ENCODE measurements at places on chromosomes 5 and 9.
A peak's percentile ranks its signal among the peaks of the same experiment; 100 is the strongest.

- no peak for DNase-seq
These were observed 36.1 kb upstream of the PPARGC1B start for GRCh38 chr5:149694007-149694406.

- no peak for DNase-seq
These were observed 102.4 kb downstream of the OSTF1 start for GRCh38 chr9:75190762-75191161.

DNA sequence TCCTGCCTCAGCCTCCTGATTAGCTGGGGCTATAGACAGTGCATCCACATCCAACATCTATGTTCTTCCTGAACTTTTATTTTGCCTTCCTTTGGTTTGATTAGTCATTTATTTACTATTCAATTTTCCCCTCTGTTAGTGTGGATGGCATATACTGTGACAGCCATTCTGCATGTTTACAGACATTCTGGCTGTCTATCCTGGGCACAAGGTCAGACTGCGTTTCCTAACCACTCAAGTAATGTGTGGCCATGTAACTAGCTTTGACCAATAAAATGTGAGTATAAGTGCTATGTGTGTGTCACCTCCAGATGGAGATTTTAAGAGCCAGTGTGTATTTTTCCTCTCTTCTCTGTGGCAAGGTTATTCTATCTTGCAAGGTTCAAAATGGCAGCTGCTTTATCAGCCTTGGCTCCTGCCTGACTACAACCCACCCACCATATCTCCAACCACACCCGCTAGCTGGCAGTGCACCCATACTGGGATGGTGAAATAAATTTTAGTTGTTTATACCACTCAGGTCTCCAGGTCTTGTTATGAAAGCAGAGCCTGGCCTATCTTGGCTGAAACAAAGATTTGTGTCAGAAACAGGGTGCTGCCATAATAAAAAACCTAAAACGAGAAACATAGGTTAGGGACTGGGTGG is 32.2 kb downstream of the PDE6A start:
- DNase-seq: no peak

GRCh38 chr5:27217155-27217956 is 179.0 kb upstream of the CDH9 start:
- DNase-seq: no peak

GRCh38 chr5:16544607-16545374 is 72.0 kb downstream of the RETREG1 start:
- no peak for DNase-seq

GRCh38 chr9:108297073-108297472 is 558.7 kb downstream of the ACTL7B start:
- no peak for DNase-seq

DNA sequence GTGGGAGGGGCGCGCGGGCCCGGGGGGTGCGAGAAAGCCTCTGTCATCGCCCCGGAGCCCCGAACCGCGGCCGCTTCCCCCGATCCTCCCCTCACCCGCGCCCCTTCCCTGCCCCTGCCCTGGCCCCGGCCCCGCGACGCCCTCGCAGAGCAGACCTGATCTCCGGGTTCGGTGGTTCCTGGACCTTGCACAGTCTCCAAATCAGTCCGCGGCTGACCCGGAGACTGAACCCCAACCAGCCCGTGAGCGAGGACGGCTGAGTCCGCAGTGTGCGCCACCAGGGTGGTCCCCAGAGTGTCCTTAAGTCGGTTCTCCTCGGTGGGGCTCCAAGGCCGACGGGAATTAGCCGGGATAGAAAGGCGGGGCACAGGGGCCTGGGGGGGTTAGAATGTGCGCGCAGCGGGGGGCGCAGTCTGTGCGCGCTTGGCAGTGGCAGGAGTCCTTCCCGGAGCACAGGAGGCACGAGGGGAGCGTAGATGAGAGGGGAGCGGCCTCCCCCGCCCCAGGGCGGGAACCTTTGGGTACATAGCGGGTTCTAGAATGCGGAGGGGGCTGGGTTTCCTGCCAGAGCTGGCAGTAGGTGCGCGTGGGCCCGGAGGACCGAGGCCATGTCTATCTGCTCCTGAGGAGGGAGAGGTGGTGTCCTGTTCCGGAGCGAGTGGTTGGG is 779 bp downstream of the PKN3 start:
- DNase-seq: peak; percentile 48

DNA sequence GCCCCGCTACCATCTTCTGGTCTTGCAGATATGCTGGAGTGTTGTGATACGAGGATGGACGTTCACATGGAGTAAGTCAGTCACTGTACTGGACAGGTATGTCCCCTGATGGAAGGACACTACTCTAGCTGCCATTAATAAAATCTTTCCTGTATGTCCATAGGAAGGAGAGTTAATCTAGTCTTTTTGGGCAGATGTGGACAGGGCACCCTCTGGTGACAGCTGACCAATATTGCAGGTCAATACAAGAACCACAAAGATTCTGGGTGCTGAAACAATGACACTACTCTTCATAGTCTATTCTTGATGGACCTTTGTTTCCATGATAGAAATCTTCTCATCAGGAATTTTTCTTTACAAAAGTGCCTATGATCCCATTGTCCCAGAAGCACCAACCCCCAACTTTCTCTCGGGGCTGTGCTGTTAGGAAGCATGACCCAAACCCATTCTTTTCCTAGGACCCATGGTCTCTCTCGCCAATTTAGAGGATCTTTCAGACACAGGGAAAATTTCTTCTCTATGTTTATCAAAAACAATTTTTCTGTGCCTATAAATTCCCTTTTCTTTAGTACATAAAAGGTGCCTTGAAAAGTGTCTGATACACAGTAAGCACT is 376.9 kb downstream of the DTWD2 start:
- DNase-seq: no peak

DNA sequence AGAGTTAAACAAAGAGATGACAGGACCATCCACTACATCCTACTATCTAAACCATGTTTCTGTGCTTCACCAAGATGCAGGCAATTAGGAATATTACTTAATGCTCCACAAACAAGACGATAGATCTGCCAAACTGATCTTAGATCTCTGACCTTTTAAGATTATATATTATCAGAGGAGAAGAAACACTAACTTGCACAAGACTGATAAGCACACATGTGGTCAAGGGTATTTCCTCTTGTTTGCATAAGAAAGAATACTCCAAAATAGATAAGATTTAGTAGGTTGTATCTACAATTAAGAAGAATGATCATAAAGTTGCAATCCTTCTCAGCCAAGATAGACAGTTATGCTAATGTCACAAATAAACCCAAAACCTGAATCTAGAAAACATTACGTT is 601.0 kb upstream of the ACO1 start:
- DNase-seq: no peak

GRCh38 chr5:178529080-178529479 is 61.1 kb downstream of the COL23A1 start:
- no peak for DNase-seq

GRCh38 chr5:65776441-65777141 is 54.6 kb downstream of the NLN start:
- no peak for DNase-seq

DNA sequence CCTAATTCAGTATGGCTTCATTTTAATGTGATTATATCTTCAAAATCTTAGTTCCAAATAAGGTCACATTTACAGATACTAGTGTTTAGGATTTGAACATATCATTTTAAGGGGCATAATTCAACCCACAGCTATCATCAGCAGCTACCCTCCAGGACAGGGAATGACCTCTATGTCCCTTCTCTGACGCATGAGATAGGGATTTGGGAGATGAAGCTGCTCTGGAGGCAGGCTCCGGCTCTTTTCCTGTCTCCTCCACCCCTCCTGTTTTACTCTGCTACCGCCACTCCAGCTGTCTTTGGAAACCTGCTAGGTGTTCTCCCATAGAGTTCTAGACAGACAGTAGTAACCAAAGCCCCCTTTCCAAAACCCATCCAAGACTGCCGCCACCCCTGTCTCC is 119.2 kb downstream of the CARTPT start:
- DNase-seq: no peak

GRCh38 chr5:143642791-143643190 is 169.2 kb upstream of the HMHB1 start:
- no peak for DNase-seq

DNA sequence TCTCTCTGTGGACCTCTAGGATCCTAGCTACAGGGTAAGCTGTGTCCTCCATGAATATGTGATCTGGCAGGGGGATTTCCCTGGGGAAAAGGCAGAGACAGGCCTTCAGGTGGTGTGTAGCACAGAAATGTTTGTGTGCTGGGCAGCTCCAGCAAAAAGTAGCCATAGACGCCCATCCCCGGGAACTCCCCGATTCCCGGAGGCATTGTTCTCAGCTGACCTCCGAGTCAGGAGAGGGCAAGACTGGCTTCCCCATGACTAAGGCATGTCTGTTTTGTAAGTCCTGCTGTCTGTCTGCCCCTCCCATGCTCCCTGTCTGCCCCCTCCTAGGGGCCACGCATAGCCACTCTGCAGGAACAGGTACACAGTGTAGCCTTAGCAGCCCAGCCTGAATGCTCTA is 834.5 kb downstream of the PTPRD start:
- DNase-seq: no peak

DNA sequence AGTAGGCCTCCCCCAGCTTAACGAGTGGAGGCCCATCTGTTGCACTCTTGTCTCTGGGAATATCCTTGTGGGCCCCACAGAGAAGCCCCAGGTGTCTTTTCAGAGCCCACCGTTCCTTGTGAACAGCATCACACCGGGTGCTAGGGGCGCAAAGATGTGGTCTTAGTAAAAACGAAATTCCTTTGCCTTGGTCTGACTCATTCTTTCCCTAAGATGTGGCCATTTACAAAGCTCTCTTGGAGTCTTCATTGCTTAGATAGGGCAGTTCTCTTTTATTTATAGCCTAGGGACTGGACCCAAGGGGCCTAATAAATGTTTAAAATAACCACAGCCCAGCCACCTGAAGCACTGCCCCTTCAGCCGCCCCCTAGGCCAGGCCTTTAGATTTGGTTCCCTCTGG is 52.8 kb upstream of the RPL26L1 start:
- no peak for DNase-seq

GRCh38 chr9:123642291-123643278 is 286.6 kb downstream of the CRB2 start:
- no peak for DNase-seq

DNA sequence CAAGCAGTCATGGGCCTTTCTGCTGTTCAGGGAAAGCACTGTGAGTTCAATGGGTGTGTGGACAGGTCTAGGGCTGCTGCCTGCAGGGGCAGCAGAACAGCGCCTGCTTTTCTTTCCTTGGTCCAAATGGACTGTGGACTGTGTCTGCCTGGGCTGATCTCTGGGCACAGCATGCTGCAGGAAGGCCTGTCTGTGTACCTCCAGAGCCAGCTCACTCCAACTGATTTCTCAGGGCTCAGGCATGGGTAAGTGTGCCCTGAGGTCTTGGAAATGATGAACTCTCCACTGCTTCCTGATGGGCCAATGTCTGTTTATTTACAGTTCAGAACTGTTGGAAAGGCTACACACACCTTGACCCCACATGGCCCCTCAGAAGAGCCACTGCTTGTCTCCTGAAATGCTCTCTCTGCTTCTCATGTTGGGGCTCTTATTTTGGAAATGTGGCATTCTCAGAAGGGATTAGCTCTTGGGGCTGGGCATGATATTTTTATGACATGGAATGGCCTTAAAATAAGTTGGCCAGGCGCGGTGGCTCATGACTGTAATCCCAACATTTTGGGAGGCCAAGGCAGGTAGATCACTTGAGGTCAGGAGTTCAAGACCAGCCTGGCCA is 27.0 kb downstream of the SLC22A4 start:
- no peak for DNase-seq

GRCh38 chr9:37053684-37054362 is 19.8 kb upstream of the PAX5 start:
- DNase-seq: no peak

DNA sequence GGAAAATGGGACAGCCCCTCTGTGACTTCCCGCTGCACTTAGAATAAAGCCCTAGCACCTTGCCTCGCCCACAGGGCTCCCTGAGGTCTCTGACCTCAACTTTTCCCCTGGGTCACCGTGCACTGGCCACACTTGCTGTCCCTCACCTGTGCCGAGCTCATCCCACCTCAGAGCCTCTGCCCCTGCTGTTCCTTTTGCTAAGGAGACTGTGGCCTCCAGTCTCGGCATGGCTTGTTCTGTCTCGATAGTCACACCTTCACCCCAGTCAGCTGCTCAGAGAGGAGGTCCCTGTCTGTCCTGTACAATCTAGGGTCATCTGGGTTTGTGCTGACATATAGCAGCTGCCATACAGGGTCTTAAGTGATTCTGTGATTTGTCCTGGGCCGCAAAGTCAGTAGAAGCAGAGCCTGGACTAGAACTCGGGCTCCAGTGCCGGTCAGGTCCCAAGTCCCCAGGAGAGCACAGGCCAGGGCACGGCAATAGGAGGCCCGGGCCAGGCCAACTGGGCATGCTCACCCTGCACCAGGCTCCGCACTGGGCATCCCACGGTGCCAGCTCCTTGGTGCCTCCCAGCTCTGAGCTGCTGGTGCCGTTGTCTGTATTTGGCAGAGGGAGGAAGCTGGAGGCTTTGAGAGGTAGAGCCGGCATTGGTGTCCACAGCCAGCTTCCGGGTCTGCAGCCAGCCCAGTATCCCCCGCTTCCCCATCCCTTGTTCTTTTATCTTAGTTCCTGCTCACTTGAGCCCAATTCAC is 35.2 kb downstream of the NCS1 start:
- DNase-seq: no peak

- peak; percentile 69 for DNase-seq
These were observed 598 bp downstream of the RGP1 start for GRCh38 chr9:35749515-35750255.

DNA sequence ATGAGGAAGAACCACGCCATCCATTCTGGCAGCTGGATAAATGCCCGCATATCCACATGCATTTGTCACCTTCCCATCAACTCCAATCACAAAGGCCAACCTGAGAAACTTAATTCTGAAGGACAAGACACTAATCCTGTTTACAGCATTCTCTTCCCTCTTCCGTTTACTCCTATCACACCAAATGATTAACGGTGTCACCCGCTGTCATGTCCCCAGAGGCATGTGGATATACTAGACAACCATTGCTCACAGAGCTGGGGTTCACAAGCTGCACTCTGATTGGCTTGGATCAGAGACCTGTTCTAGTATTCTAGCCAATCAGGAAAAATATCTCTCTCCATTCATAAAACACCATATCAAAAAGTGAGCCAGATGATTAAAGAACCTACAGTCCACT is 3.6 kb downstream of the MACROH2A1 start:
- DNase-seq: no peak

GRCh38 chr5:176614805-176615478 is 5.0 kb upstream of the GPRIN1 start:
- DNase-seq: no peak

DNA sequence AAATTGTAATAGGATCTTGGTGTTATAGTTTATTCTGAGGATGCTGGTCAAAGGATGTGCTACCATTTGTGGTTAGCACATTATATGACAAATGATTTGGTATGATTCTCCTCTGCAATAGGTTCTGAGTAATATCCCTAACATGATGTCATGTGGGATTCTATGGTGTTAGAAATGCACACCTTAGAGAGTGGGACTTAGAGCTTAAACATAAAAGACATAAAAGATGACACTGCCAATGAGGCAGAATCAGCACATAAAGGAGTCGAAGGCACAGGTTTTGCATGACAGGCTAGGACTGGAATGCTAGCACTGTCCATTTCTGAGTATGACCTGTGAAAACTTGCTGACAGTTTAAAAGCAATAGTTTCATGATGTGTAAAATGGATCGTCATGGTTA is 100.4 kb downstream of the OSTF1 start:
- no peak for DNase-seq

Data from activated T-cell treated with anti-CD3 and anti-CD28 coated beads, Interleukin-2, amount 50 U/mL, for 48 hours (primary cell).